ENCODE measurements at places on chromosomes 6 and 20.

GRCh38 chr6:27295301-27296079 is 16.6 kb downstream of the POM121L2 start:
- no peak for DNase-seq

GRCh38 chr6:45661661-45662060 is 283.9 kb upstream of the SUPT3H start:
- DNase-seq, result no peak

- no peak for DNase-seq
Measured at GRCh38 chr20:36355469-36356171, 49.5 kb downstream of the DLGAP4 start.

DNA sequence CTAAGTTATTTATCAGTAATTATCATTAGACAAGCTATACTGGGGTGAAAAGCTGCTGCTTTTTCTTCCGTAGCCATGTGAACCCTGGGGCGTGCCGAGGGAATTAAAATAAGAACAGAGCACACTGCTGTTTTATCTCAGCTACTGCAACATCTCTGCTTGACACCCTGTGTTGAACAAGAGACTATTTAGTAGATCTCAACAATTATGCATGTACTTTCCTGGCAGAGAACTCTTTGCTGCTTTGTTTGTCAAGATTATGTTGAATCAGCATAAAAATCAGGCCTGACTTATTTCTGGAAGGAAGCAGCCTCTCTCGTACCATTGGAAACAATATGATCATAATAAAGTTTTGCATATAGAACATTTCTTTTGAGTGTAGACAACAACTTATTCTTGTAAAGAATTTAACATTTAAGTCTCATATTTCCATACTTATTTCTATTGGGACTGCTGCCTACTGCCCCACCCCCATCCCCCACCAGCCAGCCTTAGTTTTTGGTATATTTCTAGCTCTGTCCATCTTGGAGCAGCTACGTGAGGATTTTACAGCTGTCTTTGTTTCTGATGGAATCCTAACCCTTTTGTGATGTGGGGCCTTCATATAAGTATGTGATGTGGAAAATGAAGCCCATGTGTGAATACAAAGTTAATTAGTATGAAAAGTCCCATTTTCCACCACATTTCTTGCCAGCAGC is 1011.4 kb downstream of the KIF16B start:
- no peak for DNase-seq

GRCh38 chr20:9154464-9155024 is 85.7 kb downstream of the PLCB4 start:
- no peak for DNase-seq

- DNase-seq, result no peak
Measured at GRCh38 chr6:9515633-9516606, 899.0 kb downstream of the TFAP2A start.

- no peak for DNase-seq
Measured at GRCh38 chr6:137866200-137866913, 702 bp upstream of the TNFAIP3 start.

DNA sequence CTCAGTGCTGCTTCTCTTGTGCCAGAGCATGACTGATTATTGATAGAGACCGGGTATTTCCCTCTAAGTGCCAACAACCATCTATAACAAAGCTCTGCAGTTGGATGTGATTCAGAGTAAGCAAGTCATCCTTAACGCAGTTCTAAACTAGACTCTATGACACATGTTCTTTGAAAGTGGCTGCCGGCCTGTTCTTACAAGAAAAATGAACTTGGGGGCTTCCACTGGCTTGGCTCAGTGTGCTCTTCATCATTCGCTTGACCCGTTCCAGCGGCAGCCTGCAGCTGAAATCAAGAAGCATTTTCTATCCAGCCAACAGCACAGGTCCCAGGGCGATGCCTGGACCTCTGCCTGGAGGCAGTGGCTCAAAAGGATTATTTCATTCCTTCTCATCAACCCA is 29.8 kb downstream of the GFOD1 start:
- no peak for DNase-seq

- no peak for DNase-seq
Measured at GRCh38 chr20:31845300-31845863, at the start of gene FOXS1. Gene FOXS1, minus strand, starts transcription at chr20:31845604. Its CDS starts 62 bp downstream, at chr20:31845542.

DNA sequence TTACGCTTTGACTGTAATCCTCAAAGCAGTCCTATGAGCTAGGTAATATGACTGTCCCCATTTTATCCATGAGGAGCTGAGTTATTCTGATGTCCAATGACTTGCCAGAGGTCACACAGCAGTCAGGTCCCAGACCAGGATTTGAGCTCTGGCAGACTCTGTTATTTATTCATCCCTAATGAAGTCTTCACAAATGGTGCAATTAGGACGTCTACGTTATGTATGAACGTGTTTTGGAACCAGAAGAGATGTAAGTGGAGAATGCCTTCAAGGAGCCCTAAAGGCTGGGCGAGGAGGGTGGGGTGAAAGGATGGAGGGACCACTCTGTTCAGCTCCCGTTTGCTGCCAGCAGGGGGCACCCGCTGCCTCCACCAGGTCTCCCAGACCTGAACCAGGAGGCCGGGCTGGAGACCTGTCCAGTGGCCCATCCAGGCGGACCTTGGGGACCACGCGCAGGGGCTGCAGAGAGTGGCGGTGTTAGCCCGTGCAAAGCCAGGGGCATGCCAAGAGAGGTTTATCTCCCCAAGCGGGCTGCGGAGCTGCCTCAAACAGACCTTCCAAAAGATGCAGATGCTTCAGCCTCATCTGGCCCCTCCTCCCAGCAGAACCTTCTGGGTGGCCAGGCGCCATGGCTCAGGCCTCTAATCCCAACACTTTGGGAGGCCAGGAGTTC is 15.2 kb upstream of the ZNF335 start:
- peak; percentile 66 for DNase-seq

All from GM19239 (cell line).